ENCODE measurements at places on chromosomes 12 and 14.
A peak's percentile ranks its signal among the peaks of the same experiment; 100 is the strongest.

DNA sequence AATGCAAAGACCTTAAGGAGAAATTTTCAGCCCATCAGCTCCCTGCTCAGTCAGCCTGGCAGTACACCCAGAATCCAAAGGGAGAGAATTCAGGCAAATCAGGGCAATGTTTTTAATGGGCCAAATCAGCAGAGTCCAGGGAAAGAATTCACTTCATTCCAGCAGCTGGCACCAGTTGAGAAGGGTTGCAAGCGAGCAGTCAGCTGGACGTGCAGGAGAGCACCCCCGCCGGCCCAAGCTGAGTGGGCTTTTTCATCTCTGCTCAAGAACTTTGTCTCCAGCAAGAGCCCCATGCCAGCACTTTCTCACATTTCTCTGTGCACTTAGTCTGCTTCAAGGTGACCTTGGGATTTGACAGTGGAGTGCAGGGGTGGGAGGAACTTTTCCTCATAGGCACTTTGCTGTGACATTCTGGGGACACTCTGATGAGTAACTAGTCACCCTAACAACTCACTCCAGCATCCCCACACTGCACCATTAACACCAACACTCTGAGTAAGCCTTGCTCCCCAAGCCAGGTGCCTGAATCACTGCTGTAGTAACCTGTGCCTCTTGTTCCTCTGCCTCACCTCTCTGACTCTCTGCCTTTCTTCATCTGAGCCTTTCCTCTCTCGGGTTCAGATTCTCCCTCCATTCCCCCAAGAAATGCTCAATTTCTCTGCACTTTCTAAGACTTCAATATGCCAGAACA lies 2.2 kb downstream of the ENDOU start:
- DNase-seq, result no peak

DNA sequence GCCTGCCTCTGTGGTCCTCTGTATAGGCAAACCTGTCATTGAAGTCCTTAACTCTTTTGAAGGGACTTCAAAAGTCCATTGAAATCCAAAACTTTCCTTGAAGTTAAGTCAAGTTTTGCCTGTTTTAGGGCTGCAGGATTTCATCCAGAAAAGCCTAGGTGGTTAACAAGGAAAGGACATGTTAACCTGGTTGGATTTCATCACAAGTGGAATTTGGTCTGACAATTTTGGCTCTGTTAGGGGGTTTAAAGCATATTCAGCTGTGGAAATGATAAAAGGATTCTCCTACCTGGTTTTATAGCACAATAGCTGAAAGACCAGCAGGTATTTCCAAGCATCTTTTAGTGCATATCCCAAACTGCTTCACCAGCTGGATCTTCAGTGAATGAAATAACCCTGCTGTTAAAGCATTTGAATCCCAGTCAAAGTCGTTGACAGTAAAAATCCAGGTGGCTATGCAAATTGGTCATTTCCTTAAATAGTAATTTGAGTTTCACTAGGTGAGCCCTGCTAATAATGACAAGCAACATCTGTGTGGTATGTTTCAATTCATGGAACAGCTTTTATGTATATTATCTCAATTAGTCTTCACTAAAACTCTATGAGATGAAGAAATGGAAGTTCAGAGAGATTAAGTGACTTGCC lies 400.5 kb downstream of the ETNK1 start:
- DNase-seq, result no peak

- DNase-seq, result no peak
These were observed 543.7 kb upstream of the TMEM132C start for GRCh38 chr12:127723251-127723650.

- DNase-seq, result no peak
These were observed 6.4 kb upstream of the GLIPR1 start for GRCh38 chr12:75474116-75474515.

DNA sequence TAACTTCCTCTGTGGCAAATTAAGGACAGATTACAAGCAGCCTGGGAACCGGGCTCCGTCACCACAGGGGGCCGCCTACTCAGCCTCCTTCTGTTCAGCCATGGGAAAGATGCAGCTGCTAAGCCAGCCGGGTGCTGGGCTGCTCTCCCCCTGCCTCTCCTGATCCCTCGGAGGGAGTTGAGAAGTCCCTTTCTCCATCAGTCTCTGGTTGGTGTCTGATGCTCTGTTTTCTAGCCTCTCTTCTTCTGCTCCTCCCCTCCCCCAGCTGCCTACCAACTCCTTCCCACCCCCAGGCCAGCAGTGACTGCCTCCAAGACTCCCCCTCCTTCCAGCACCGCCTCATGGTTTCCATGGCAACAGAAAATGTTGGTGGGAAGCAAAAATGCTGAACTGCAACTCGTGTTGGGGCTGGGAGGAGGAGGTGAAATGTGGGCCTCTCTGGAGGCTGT lies 486.7 kb downstream of the APAF1 start:
- DNase-seq, result no peak

DNA sequence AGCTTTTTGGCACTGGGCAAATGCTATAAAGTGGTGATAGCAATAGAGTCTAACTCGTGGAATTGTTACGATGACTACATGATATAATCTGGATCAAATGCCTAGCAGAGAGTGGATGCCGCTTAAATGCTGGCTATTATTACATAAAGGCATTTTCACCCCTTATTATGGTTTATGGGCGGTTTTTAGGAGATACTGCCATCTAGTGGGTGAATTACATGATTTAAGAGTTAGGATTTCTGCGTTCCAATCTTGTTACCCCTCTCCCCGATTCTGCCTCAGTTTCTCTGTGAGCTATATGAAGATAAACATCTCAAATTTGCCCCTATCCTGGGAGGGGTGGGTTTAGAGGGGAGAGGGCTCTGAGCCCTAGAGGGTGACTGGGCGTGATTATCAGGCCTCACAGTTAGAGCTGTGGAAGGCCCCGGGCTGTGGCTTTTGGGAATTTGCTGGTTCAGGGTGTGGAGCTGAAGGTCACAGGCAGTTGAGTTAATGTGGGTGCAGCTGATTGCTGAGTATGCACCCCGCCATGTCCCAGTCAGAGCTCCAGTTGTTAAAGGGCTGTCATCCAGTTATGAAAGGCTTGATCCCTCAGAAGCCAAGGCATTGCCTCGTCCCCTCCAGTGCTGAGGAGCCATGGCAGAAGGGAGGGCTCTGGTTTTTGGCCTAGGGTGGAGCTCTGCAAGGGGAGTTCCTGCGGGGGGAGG lies 14.4 kb downstream of the CLSTN3 start:
- DNase-seq, result peak; percentile 65

GRCh38 chr14:71333705-71334104 lies 426.4 kb downstream of the PCNX1 start:
- DNase-seq, result no peak
